ENCODE measurements at places on chromosomes 5 and 9.

DNA sequence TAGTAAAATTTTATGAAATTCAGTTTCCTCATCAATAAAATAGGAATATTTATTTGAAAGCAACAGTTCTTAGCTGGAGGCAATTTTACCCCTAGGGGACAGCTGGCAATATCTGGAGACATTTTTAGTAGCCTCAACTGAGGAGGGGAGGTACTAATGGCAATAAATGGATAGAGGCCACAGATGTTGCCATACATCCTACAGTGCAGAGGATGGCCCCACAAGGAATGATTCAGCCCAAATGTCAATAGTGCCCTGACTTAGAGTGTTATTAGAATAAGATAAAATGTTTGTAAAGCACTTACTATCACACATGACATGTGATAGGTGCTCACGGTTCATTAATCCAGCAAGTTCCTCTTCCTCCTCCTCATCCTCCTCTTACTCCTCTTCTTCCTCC is 293.6 kb downstream of the KCTD16 start:
- no peak for DNase-seq

GRCh38 chr5:67576112-67576511 is 379.5 kb upstream of the CD180 start:
- no peak for DNase-seq

- DNase-seq = no peak
Measured at GRCh38 chr9:85527331-85528020, 214.3 kb downstream of the AGTPBP1 start.

DNA sequence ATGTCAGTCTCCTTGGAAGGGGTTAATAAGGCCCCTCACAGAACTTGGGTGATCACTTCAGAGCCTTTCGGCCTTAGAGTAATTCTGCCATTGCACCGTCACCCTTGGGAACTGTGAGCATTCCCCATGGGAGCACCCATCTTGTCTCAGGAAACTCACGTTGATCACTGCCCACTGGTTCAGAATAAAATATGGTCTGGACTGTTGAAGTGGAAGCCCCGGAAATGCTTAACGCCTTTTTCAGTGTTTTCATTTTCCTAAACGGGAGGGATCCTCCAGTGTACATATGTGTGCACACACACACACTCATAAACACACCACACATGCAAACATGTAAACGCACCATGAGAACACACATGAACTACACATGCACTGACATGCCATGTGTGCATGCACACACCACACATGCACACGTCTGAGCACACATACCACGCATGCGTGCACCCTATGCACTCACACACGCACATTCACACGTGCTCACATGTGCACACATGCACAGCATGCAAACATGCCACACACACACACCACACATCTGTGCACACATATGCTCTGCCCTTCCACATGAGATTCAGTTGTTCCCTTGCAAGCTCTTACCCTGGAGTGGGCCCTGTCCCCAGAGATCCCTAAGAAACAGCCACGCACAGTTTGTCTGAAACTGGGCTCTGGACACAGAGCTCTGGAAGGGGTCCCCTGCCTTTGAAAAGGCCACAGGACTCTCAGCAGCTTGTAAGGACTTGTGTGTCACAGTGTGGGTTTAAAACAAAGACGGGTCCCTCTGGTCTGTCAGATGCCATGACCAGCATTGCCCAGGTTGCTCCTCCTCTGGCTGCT is 17.0 kb downstream of the MRPL36 start:
- no peak for DNase-seq

DNA sequence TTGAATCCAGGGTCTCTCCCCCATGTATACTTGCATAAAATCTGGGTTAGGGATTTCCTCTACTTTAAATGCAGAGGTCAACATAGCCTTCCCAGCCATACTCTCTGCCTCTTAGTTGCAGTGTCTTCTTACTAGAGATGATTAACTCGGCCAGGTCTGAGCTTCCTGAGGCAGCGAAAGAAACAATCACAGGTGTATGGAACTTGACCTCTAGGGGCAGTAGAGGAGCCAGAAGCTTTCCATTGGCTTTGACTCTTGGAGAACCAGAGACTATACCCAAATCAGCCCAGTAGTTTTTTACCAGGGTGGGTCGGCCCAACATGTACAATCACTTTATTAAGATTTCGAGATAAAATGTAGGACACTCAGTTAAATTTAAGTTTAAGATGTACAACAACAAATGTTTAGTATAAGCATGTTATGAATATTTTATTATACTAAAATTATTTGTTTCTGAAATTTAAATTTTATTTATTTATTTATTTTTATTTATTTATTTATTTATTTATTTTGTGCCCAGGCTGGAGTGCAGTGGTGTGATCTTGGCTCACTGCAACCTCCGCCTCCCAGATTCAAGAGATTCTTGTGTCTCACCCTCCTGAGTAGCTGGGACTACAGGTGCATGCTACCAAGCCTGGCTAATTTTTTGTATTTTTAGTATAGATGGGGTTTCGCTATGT is 48.0 kb upstream of the DMRT3 start:
- DNase-seq = peak; percentile 75

GRCh38 chr9:77848897-77849296 is 182.7 kb downstream of the GNAQ start:
- DNase-seq = no peak

- DNase-seq = no peak
Measured at GRCh38 chr9:129276486-129277230, 98.6 kb upstream of the IER5L start.

- DNase-seq = no peak
Measured at GRCh38 chr5:125093776-125094175, 347.3 kb upstream of the ZNF608 start.

- DNase-seq = no peak
Measured at GRCh38 chr5:147507480-147508126, 2.3 kb downstream of the DPYSL3 start.

DNA sequence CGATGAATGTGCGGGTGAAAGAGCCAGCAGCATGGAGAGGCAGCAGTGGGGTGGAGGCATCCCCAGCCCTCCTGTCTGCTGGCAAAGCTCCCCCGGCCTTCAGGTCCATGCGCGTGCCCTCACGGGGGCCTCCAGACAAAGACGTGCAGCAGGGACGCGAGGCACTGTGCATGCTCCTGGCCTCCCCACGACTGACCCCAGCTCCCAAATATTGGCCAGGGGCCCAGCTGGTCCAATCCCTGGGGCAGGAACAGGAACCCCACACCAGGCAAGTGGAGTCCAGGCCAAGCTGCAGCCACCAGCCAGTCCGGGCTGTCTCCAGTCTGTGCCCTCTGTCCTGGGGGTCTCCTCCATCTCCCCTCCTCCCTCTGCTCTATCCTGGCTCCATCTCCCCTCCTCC is 33.5 kb upstream of the LRRC14B start:
- DNase-seq = no peak

- no peak for DNase-seq
Measured at GRCh38 chr5:128538000-128538249, at the start of gene FBN2. TSS of gene FBN2 (minus strand) at chr5:128538245. CDS start at chr5:128537603, 642 bp downstream.

DNA sequence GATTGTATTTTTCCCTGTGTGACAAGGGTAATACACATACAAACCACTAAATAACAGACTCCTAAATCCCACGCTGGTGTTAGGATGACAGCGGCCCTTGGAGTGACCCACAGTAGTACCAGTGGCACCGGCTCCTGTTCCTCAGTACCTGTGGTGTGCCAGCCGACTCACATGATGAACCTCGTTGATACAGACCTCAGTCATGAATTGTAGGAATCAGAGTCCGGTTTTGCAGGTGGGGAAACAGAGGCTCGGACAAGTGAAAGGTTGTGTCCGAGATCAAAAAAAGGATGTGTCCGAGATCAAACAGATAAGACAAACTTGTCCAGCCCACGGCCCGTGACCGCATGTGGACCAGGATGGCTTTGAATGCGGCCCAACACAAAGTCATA is 78.0 kb downstream of the AMBP start:
- no peak for DNase-seq

DNA sequence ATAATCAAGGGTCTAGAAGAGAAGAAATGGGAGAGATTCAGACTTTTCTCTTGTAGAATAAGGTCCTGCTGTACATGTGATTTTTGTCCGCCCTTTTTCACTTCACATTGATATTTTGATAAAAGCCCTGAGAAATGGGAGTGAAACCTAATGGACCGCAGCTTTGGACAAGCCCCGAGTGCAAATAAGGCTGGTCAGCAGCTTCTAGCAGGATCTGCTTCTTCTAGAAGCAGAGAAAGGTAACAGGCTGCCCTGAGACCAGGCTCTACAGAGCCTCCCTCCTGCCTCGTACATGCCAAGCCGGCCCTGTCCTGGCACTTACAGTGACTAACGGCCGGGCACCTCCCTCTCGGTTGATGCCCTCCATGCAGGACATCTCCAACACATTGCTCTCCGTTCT is 33.4 kb downstream of the ACER2 start:
- no peak for DNase-seq

GRCh38 chr5:1763548-1763911 is 36.1 kb downstream of the MRPL36 start:
- DNase-seq = peak; percentile 73

GRCh38 chr9:87434366-87434765 is 63.3 kb upstream of the DAPK1 start:
- no peak for DNase-seq

DNA sequence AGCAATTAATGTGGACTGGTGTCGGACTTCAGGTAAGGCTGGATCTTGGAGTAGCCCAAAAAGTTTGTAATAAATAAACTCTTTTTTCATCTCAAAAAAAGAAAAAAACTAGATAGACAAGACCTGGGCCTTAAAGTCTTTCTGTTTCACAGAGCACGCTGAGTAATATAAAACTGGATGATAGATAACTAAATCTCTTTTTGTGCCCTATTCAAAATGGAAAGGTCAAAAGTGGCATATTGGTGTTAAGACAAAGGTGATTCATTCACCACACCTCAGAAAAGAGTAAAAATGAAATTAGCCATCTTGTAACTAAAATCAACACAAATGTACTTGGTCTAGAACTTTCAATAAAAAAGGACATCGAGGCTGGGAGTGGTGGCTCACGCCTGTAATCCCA is 30.3 kb upstream of the RFK start:
- no peak for DNase-seq

GRCh38 chr9:3521966-3522365 is 3.8 kb downstream of the RFX3 start:
- no peak for DNase-seq

- no peak for DNase-seq
Measured at GRCh38 chr5:158813275-158813674, 286.4 kb downstream of the EBF1 start.

GRCh38 chr5:119427060-119427459 is 25.2 kb upstream of the HSD17B4 start:
- no peak for DNase-seq

DNA sequence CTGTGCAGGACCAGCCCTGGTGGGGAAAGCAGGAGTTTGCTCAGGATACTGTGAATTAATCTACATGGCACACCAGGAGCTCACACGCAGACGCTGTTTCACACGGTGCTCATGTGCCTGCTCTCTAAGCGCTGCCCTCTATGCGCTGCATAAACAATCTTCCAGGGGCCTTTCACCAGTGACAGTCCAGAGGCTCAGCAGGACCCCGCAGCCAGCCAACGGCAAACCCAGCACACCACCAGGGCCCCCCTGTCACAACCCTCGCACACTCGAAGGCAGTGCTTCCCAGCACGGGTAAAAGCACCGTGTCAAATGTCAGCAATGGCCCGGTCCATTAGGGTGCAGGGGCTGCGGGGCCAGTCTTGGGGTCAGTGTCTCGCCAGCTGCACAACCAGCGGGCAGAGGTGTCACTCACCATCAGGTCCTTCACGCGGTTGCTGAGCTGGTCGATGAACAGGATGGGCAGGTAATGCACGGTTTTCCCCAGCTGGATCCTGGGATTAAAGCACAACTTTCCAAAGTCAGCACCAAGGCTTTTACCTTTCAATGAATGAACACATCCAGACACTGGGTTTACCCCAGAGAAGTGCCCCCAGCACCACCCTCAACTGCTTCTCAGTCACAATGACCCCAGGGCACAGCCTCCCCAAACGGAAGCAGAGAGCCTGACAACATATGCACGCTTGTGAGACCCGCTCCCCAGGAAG is 7.3 kb downstream of the CLPTM1L start:
- no peak for DNase-seq

- no peak for DNase-seq
Measured at GRCh38 chr5:119243888-119244287, 111.9 kb upstream of the TNFAIP8 start.

DNA sequence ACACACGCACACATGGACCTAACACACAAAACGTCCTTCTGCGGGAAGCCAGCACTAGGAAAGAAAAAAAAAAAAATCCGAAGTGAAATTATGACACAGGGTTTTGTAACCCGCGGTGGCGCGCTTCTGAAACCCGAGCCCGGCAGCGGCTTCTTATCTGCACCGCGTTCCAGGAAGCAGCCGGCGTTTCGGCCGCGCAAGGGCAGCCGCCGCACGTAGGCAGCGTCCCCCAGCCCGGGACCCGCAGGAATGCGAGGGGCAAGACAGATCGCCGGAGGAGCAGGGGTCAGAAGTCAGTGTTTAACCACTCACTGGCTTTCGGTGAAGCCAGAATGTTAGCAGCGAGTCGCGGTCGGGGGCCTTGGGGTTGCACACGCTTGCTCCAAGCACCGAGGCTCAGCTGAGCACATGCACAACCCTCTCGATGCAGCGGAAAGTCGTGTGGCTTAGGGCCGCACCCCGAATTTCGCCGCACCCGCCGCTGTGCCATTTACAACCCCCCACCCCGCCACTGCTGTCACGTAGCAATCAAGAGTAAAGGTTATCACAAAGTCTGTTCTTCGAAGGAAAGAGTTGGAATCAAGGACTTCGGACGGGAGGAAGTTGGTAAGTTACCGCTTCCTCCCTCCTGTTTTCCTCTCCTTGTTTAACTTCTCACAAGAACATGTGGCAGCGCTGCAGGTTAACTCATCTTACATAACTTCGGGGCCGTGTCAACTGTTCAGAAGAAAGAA is 167.9 kb downstream of the AUH start:
- DNase-seq = peak; percentile 84

DNA sequence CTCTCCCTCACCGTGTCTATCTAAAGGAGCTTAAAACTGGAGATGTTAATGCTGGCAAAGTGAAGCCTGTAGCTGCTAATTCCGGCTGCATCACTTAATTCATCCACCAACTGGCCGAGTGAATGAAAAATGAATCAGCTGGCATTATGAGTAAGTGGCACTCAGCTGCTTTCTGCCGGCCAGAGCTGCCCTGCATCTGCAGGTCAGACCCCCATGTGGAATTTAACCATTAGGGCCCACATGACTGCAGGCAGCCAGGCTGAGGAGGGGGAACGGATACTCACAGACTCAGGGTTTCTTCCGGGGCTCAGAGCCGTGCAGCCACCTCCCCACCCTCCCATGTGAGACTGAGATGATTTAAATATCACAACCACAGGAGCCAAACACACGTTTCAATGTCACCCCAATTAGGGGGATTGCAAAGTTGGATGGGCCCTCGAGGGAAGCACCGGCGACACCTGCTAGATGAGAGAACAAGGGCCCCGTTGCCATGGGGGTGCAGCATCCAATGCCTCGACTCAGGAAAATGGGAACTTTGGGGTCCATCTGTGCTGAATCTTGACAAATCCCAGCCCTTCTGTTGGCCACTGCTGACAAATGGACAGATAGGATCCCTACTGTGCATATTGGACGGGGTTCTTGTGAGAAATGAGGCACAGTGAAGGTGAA is 115.6 kb upstream of the ALDH1B1 start:
- no peak for DNase-seq
